ENCODE measurements at places on chromosomes 1 and 21. TPM values are rescaled to one million over a fixed set of nuclear protein-coding genes. Genes with fewer than 3 reads are reported as not detected.

FAM3B gene
- not detected for total RNA-seq

OVAAL gene
- total RNA-seq, result not detected

LIPI gene
- total RNA-seq, result not detected

LCE1D gene
- total RNA-seq, result not detected

MIXL1 gene
- total RNA-seq, result not detected

MTARC2 gene
- not detected for total RNA-seq

CFHR2 gene
- not detected for total RNA-seq

TIPRL gene
- 44.4 TPM for total RNA-seq

COL24A1 gene
- not detected for total RNA-seq

TOMM20 gene
- total RNA-seq, result 71.5 TPM

NTNG1 gene
- total RNA-seq, result not detected

ELF3 gene
- 0.56 TPM for total RNA-seq

LGR6 gene
- not detected for total RNA-seq

GNL2 gene
- 51.4 TPM for total RNA-seq

RAB25 gene
- total RNA-seq, result 0.50 TPM

Measured in activated CD4-positive, alpha-beta T cell treated with anti-CD3 and anti-CD28 coated beads, Interleukin-2, amount 10 ng/mL, durations not matched to agents 7 days and 5 days (primary cell).